Common myeloid progenitor, CD34-positive (primary cell): ENCODE measurements at places on chromosomes 5 and 9.

- peak overlapping the region; percentile 5 for H3K27ac ChIP-seq
- peaks cover 10% of the 10 kb centered on the region for H3K36me3 ChIP-seq
- H3K4me3 ChIP-seq, result no peak overlapping the region
- H3K4me1 ChIP-seq, result no peaks in the 10 kb centered on the region
- DNase-seq, result peak; percentile 48
- H3K27me3 ChIP-seq, result no peaks in the 10 kb centered on the region
Observed at GRCh38 chr5:43075319-43076293, 35.5 kb upstream of the ANXA2R start.

- no peak overlapping the region for H3K4me3 ChIP-seq
- peaks cover 9% of the 10 kb centered on the region for H3K4me1 ChIP-seq
- no peaks in the 10 kb centered on the region for H3K36me3 ChIP-seq
- H3K27me3 ChIP-seq, result no peaks in the 10 kb centered on the region
Observed at GRCh38 chr5:157718519-157718918, 12.7 kb upstream of the THG1L start.

GRCh38 chr9:10003047-10003446, 609.8 kb downstream of the PTPRD start:
- H3K27me3 ChIP-seq, result no peaks in the 10 kb centered on the region
- H3K4me3 ChIP-seq, result no peak overlapping the region
- peaks cover 4% of the 10 kb centered on the region for H3K36me3 ChIP-seq
- DNase-seq, result no peak
- no peak overlapping the region for H3K27ac ChIP-seq

- peaks cover 6% of the 10 kb centered on the region for H3K36me3 ChIP-seq
- DNase-seq, result no peak
- no peaks in the 10 kb centered on the region for H3K27me3 ChIP-seq
Observed at GRCh38 chr5:100846772-100847171, 56.3 kb downstream of the ST8SIA4 start.

DNA sequence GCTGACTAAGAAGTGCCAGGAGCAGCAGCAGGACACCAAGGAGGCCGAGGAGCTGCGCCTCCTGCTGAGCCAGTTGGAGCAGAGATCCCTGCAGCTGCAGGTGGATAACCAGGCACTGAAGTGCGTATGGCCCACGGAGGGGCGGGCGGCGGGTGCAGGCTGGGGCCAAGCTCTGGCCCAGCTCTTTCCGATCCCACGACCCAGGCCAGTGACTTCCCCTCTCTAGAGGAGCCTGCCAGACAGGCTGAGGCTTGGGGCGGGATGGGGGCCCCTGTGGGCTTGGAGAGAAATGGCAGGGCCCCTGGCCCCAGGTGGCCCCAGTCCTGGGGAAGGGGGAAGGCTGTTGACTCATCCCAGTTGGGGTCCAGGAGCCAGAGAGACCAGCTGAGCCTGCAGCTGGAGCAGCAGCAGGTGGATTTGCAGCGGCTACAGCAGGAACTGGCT, 3.6 kb downstream of the PTRH1 start:
- no peaks in the 10 kb centered on the region for H3K27me3 ChIP-seq
- no peak overlapping the region for H3K4me3 ChIP-seq
- H3K36me3 ChIP-seq, result no peaks in the 10 kb centered on the region
- no peak overlapping the region for H3K27ac ChIP-seq

GRCh38 chr5:3330442-3330841, 265.2 kb upstream of the IRX1 start:
- no peak for DNase-seq
- no peaks in the 10 kb centered on the region for H3K4me1 ChIP-seq
- H3K36me3 ChIP-seq, result no peaks in the 10 kb centered on the region

- peaks cover 7% of the 10 kb centered on the region for H3K36me3 ChIP-seq
- H3K4me1 ChIP-seq, result peaks cover 9% of the 10 kb centered on the region
- H3K27ac ChIP-seq, result no peak overlapping the region
- no peak overlapping the region for H3K4me3 ChIP-seq
- H3K27me3 ChIP-seq, result no peaks in the 10 kb centered on the region
Observed at GRCh38 chr9:37920471-37921167, 16.7 kb upstream of the SLC25A51 start.

DNA sequence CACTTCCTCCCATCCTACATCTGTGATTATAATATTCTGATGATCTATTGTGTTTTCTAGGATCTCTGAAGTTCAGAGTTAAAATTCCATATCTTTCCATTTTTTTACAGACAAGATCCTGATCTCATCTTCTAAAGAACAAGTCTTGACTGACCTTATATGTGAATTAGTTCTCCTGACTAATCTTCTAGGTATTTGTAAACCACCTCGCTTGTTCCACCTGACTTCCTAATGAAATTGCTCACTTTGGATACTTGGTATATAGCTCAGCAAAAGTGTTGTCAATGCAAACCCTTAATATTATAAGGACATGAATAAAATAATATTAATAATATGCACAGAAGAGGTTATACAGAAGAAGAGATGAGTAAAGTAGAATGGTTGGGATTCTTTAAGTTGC, 68.2 kb upstream of the NR4A3 start:
- no peaks in the 10 kb centered on the region for H3K27me3 ChIP-seq
- H3K36me3 ChIP-seq, result no peaks in the 10 kb centered on the region
- no peaks in the 10 kb centered on the region for H3K4me1 ChIP-seq
- H3K27ac ChIP-seq, result no peak overlapping the region
